ENCODE measurements at places on chromosomes 12 and 14.

DNA sequence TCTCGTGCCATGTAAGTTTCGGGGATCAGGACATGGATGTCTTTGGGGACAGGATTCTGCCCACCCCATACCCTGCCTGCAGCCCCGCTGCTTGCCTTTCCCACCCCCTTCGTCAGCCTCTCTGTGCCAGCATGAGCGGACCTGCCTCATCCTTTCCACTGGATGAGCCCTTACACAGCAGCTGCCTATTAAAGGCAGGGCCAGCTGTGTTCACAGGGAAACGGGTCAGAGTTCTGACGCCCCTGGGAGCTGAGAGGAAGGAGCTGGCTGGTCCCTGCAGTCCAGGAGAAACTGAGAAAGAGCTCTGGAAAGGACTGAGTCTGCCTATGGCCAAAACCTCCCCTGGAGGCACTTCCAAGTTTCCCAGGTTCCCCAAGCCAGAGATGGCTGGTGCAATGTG lies 83.5 kb upstream of the NCOR2 start:
- no peak for DNase-seq

- DNase-seq: no peak
Measured at GRCh38 chr12:109531411-109531810, 41.9 kb downstream of the MMAB start.

GRCh38 chr12:23949348-23950209 lies at the start of gene SOX5:
SOX5 (minus strand) TSS chr12:23949670; CDS start chr12:23949601, 69 bp downstream.
- DNase-seq: peak; percentile 54

GRCh38 chr14:44529026-44529425 lies 21.9 kb upstream of the FSCB start:
- DNase-seq: no peak

DNA sequence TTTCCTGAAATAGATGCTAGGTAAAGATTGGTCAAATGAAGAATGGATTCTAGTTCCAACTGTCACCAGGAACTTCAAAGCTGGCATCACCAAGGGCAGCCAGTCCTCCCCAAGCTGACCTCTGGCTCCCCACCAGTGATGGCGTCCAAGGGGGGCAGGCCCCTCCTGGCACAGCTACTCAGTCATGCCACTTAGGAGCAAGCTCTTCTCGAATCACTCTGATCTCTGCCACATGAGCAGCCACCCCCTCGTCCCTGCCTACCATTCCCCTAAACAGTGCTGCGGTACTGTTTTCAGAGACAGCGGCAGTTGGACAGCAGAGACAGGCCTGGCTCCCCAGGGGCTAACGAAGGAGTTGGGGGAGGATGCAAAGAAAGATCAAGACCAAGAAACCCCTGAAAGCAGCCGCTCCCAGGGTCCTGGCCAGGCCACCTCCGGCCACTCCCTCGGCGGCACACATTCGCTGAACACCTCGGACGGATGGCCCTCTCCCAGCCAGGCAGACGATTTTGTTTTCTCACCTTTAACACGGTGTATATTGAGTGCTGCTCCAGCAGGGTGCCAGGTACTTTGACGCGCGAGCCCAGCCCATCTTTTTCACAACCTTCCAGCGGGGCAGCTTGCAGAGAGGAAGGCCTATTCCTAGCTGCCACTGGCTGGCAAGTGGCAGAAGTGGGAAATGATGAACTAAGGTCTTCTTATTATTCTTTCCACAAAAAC lies 47.4 kb downstream of the ARL6IP4 start:
- no peak for DNase-seq
